ENCODE measurements at places on chromosomes 6 and 20.

GRCh38 chr20:20691477-20692235 lies 20.8 kb downstream of the RALGAPA2 start:
- no peak for DNase-seq

GRCh38 chr6:107110200-107110599 lies 5.1 kb downstream of the BEND3 start:
- DNase-seq: no peak

DNA sequence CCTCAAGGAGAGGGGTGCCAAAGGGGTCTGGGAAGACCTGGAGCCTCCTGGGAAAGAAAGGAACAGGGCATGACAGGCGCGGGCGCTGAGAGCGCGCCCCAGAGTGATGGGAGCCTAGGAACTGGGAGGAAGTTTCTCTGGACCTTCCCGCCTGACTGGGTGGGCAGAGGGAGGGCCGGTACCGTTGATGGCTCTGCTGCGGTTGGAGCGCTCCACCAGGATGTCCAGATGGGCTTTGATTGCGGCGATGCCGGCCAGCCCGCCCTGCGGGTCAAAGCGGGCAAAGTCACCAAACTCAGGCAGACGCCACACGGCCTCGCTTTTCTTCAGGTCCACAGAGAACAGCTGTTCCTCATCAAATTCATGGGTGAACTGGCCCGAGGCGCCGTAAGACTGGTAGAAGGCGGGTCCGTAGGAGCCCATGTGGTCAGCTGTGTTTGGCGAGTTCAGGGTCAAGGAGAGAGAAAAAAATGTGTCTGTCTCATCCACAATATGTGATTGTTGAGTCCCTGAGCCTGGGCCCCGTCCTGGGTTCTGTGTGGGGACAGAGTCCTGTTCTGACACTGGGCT lies 1.5 kb downstream of the HLA-DOA start:
- no peak for DNase-seq

- no peak for DNase-seq
These were observed 5.3 kb downstream of the ARHGAP18 start for GRCh38 chr6:129704708-129705107.

DNA sequence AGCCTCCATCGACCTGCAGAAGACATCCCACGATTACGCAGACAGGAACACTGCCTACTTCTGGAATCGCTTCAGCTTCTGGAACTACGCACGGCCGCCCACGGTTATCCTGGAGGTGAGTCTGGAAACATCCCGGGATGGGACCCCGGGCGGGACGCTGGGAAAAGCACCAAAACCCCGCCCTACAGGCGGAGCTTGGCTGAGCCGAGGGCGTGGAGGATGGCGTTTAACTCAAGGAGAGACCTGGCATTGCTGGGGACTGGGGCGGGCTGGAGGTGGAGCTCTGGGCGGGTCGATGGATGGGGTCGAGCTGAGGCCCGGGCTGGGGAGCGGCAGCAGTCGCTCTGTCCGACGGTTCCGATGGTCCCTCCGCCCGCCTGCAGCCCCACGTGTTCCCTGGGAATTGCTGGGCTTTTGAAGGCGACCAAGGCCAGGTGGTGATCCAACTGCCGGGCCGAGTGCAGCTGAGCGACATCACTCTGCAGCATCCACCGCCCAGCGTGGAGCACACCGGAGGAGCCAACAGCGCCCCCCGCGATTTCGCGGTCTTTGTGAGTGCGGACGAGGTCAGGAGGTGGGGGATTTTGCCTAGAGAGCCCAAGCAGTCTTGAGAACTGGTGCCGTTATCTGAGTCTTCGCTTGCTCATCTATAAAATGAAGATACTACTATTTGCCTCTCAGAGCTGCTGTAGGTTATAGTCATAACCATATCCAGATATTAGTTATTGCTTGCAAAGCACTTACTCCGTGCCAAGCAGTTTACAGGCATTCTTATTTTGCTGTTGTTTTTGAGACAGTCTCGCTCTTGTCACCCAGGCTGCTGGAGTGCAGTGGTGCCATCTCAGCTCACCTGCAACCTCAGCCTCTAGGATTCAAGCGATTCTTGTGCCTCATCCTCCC lies 3.8 kb downstream of the SPAG4 start:
- DNase-seq: peak; percentile 89
